ENCODE measurements at places on chromosomes 6 and 20. TPM values are rescaled to one million over a fixed set of nuclear protein-coding genes. Genes with fewer than 3 reads are reported as not detected.
A peak's percentile ranks its signal among the peaks of the same experiment; 100 is the strongest.

- no peak for DNase-seq
Measured at GRCh38 chr6:17941318-17941717, 46.1 kb downstream of the KIF13A start.

DNA sequence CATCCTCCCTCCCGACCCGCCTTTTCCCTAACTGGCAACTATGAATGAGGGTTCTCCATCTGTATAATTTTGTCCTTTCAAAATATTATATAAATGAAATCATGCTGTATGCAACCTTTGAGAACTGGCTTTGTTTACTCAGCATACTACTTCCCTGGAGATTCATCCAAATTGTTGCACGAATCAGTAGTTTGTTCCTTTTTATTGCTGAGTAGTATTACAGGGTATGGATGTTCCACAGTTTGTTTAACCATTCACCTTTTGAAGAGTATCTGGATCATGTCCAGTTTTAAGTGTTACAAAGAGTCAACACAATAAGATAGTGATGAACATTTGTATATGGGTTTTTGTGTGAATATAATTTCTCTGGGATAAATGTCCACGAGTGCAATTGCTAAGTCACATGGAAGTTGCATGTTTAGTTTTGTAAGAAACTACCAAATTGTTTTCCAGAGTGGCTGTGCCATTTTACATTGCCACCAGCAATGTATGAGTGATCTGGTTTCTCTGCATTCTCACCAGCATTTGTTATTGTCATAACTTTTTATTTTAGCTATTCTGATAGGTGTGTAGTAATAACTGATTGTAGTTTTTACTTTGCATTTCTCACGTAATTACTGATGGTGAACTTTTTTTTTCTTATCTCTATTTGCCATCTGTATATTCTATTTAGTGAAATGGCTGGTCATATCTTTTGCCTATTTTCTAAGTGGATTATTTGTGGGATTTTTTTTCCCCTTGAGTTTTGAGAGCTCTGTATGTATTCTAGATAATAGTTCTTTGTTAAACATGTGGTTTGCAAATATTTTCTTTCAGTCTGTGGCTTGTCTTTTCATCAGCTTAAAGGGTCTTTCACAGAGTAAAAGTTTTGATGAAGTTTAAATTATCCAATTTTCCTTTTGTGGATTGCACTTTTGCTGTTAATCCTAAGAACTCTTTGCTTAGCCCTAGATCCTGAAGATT, 14.4 kb upstream of the RNF24 start:
- DNase-seq = no peak

GRCh38 chr20:25309395-25310267, 61.7 kb downstream of the PYGB start:
- DNase-seq = peak; percentile 83

DNA sequence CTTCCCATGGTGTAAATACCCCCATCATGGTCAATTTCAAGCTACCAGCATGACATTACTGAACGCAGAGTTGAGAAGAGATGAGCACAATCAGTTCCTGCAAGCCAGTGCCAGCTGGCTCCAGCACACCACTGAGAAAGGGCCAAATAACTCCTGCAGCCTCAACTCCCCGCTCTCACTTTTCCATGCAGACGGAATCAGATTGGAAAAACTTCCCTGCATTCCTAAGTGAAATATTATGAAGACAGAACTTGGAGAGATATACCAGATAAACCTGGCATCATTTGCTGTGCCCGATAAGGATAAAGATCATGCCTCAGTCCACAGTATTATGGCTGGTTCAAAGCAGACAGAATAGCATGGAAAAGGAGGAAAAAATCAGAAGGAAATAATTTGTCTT, 56.7 kb downstream of the FILIP1 start:
- no peak for DNase-seq

- DNase-seq = no peak
Measured at GRCh38 chr6:55758156-55758937, 117.0 kb downstream of the BMP5 start.

DNA sequence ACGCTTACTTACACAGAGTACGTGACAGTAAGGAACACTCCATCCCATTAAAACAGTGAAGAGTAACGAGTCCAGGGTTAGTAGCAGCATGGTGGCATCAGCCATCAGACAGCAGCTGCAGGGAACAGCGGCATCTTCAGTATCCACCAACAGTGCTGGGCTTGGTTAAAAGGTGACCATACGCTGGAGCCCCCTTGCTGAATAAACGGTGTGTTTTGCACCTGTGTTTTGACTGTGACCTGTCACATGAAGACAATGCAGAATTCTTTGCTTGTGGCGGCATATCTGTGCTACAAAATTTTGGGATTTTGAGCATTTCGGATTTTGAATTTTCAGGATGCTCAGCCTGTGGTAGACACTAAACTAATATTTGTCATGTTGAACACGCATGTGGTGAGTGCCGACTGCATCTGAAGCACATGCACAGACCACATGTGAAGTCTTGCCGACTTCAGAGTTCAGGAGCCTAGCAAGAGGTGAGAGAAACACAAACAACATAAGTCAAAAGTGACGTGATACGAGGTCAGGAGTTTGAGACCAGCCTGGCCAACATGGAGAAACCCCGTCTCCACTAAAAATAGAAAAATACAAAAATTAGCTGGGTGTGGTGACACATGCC, 69.3 kb upstream of the FRMD1 start:
- no peak for DNase-seq

- DNase-seq = no peak
Measured at GRCh38 chr20:6974838-6975237, 207.4 kb downstream of the BMP2 start.

DNA sequence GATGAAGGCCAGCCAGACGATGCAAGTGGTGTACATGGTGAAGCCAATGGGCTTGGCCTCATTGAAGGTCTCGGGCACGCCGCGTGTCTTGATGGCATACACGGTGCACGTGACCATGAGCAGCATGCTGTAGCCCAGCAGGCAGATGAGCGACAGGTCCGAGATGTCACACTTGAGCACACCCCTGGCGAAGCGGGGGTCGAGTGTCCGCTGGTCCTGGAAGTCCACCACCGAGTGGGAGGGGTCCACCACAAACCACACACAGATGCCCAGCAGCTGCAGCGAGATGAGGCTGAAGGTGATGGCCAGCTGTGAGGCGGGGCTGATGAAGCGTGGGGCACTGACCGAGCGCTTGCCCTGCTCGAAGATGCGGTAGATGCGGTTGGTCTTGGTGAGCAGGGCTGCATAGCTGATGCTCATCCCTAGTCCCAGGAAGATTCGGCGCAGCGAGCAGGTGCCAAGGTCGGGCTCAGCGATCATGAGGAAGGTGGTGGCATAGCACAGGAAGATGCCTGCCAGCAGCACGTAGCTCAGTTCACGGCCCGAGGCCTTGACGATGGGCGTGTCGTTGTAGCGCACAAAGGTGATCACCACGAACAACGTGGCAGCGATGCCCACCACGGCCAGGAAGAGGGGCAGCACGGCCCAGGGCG, 110.1 kb downstream of the GRM4 start:
- DNase-seq = no peak

DNA sequence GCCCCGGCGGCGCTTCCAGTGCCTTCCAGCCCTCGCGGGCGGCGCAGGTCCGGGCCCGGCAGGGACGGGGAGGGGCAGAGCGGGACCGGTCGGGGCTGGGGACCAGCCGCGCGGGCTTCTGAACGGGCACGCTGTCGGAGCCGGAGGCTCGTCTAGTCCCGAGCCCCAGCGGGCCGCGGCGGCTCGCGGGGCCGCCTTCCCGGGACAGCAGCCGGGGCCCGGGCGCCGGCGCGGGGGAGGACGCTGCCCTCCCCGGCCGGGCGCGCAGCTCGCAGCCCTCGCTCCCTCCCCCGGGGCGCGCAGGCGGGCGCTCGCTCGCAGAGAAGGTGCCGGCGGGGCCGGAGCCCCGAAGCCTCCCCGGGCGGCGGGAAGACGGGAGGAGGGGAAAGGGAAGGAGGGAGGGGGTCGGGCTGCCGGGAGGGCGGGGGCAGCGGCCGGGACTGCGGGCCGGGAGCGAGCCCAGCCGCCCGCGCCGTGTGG, 696 bp upstream of the SIRPA start:
- peak; percentile 81 for DNase-seq

DNA sequence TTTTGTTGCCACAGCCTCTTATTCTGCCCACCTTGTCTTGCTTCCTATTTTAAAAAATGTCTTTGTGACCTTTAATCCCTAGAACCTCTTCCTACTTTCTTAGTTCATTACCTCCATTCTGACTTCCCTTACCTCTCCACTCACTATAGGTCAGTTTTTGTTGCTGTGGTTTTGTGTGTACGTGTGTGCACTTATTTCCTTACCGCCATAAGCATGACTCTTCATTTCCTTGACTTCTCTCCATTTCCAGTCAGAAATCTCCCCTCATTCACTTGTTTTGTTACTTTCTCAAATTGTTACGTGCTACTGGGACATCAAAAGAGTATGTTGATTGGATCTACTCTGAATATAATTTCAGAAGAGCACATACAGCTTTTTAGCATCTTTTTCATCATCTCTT, 26.6 kb downstream of the SF3B5 start:
- DNase-seq = no peak

DNA sequence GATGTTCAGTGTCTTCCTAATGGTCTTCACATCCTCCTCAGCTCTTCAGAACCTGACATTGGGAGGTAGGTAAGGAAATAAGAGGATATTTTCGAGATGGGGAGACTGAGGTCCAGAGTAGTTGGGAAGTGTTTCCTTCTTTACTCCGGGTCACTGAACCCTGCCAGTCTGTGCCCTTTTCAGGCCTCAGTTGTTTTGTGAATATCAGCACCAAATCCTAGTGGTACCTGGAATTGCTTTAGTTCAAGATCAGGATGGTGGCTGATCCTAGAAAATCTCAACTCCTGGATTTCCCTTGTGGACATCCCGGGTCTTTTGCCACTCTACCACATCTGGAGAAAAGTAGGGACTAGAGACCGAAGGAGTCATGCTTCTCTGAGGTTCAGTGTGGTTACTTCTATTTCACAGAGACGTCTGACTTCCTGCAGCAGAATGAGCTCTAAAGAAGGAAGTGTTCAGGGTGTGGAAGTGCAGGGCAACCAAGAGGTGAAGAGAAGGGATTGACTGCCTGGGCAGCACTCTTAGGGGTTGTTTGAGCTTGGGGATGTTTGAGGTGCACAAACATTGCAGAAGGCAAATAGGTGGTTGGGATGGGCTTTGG, 995 bp downstream of the STK4 start:
- no peak for DNase-seq

- no peak for DNase-seq
Measured at GRCh38 chr20:13554076-13554475, 84.7 kb downstream of the TASP1 start.

GRCh38 chr6:379410-380181, 12.0 kb upstream of the IRF4 start:
- DNase-seq = no peak

GRCh38 chr6:149132336-149132735, 185.2 kb upstream of the TAB2 start:
- no peak for DNase-seq

- no peak for DNase-seq
Measured at GRCh38 chr6:84137051-84137375, 90.4 kb downstream of the CEP162 start.

GRCh38 chr20:46169245-46170171, 51.4 kb downstream of the CD40 start:
- no peak for DNase-seq

DNA sequence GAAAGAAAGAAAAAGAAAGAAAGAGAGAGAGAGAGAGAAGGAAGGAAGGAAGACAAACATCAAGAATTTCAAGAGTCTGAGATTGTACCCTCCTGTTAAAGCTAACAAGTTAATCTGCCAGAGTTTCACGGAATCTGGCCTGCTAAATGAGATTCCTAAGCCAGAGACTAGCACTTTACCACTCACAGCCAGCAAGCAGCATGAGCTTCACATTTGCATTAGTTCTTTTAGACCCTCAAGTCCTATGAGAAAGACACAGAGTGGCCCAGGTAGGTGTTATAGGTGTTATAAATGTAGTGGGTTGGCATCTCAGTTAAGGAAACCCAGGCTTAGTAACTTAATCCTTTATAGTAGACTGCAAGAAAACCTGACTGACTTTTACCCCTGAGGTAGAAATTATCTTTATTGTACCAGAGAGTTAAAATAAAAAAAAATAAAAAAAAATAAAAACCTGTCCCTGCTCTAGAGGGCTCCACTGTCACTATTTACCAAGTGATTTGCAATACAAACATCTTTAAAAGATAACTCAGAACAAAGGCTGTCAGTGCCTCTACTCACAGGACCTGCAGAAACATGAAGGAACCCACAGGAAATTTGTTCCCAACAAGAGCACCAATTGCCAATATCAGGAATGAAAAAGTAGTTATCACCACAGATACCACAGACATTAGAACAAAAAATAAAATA, 9.7 kb upstream of the IBTK start:
- no peak for DNase-seq

GRCh38 chr6:129009851-129010250, 126.9 kb downstream of the LAMA2 start:
- DNase-seq = no peak

DNA sequence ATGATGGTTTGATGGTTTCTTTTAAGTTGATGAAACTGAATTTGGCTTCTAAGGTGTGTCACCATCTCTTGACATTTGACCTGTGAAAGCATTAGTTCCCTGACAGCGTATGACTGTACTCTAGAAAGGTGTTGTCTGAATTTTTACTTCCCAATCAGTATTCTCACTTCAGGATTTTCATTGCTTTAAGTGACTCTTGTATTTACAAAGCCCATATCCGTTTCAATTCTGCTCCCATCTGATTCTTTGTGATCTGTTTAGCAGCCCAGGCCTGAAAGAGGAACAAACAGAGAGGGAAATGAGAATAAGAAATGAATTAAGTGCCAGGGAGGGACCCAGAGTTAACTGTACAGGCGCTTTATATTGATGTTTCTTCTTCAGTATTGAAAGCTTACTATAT, 73.7 kb downstream of the FARS2 start:
- no peak for DNase-seq

- no peak for DNase-seq
Measured at GRCh38 chr6:103356531-103356930, 1503.2 kb downstream of the HACE1 start.

DNA sequence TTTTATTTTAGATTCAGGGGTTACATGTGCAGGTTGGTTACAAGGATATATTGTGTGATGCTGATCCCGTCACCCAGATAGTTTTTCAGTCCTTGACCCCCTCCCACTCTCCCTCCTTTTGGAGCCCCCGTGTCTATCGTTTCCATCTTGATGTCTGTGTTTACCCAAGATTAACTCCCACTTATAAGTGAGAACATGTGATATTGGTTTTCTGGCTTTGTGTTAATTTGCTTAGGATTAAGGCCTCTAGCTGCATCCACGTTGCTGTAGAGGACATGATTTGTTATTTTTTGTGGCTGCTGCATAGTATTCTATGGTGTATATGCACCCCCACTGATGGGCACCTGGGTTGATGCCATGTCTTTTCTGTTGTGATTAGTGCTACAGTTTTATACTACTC, 178.6 kb downstream of the PLCB1 start:
- no peak for DNase-seq

The CNR1 gene
- total RNA-seq = 35.0 TPM

The RHAG gene
- total RNA-seq = not detected

The SERINC1 gene
- total RNA-seq = 72.6 TPM

The ACTL10 gene
- total RNA-seq = 26.3 TPM

The REM1 gene
- total RNA-seq = 31.0 TPM

The LTA gene
- not detected for total RNA-seq

The PAX1 gene
- not detected for total RNA-seq

Measured in ascending aorta (tissue), 2 donors.